Large intestine (tissue), 12 donors: ENCODE measurements at places on chromosomes 13 and 19. TPM values are rescaled to one million over a fixed set of nuclear protein-coding genes. Genes with fewer than 3 reads are reported as not detected.

DNA sequence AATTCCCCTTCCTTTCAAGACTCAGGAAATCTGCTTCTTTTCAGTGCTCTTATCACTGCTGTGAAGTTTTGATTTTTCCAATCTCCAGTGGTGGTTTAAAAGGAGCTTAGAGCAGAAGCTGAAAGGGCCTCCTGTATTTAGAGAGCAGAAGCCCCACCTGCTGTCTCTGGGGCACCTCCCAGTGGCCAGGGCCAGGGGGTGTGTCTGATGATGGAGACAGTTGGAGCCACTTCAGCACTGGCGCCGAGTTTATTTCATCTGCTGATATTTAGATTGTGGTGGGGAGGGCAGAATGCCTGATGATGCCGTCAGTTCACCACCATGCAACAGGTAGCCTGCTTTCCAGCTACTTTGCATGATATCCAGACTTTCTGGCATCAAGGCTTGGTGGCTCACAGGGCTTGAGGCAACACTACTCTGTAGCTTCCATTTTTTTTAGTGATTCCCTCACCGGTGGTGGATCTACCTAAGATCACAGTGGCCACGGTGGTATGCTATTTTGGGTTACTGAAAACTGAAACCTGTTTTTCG, 371.9 kb downstream of the KCNRG start:
- no peaks in the 10 kb centered on the region for H3K36me3 ChIP-seq
- H3K27me3 ChIP-seq = no peaks in the 10 kb centered on the region
- no peak overlapping the region for H3K4me3 ChIP-seq
- no peaks in the 10 kb centered on the region for H3K4me1 ChIP-seq
- H3K27ac ChIP-seq = no peak overlapping the region

TRAPPC5 gene
- polyA plus RNA-seq = 51.2 TPM

DNA sequence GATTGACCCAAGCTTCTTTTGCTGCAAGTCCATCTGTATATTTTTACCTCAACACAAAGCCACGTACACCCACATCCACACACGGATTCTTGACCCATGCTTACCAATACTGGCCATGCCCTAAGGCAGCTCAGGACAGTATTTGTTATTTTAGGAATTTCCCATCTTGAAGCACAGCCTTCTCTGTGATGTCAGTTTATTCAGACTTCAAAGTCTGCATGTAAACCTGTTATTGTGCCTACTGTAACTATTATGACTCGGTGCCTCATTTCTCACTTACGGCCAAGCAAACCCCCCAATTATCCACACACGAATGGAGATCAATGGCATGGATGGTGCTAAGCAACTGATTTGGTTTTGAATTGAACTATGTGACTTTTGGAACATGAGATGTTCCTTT, 17.5 kb downstream of the CLDN10 start:
- H3K4me1 ChIP-seq = no peaks in the 10 kb centered on the region
- no peak overlapping the region for H3K27ac ChIP-seq
- H3K36me3 ChIP-seq = no peaks in the 10 kb centered on the region
- no peak for DNase-seq

GRCh38 chr19:6779206-6779605, 6.7 kb downstream of the VAV1 start:
- no peak for DNase-seq
- H3K4me1 ChIP-seq = no peaks in the 10 kb centered on the region
- no peak overlapping the region for H3K27ac ChIP-seq
- H3K36me3 ChIP-seq = no peaks in the 10 kb centered on the region
- H3K4me3 ChIP-seq = no peak overlapping the region

DNA sequence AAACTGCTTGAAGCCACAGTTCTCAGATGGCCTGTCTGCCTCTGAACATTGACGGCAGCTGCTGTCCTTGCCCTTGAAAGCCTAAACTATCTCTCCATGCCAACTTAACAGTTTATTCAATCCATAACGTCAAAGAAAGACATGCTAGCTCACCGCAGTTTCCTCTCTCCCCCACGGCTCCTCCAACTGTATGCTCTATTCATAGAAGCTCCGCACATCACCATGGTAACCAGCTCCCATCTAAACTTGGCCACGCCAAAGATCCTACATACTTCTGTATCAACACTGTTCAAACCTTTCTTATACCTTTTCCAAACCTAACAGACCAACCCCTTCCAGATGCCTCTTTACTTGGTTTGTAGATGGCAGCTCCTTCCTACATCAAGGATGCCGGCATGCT, 48.6 kb downstream of the ZNF91 start:
- no peak overlapping the region for H3K4me3 ChIP-seq
- H3K36me3 ChIP-seq = peaks cover 55% of the 10 kb centered on the region
- H3K27ac ChIP-seq = no peak overlapping the region
- DNase-seq = no peak
- H3K27me3 ChIP-seq = no peaks in the 10 kb centered on the region

DNA sequence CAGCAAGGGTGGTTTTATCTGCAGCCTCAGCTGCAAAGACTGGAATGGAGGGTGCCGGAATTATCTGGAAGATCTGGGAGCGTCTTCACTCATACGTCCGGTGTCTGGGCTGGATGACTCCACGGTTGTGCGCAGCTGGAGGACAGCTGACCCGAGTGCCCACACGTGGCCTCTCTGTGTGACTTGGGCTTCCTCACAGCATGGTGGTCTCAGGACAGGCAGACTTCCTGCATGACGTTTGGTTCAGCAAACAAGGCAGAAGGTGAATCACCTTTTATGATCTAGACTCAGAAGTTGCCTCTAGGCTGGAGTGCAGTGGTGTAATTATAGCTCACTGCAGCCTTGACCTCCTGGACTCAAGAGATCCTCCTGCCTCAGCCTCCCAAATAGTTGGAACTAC, 33.2 kb downstream of the CACNG6 start:
- H3K27me3 ChIP-seq = peaks cover 3% of the 10 kb centered on the region
- H3K4me3 ChIP-seq = no peak overlapping the region
- H3K27ac ChIP-seq = no peak overlapping the region
- no peaks in the 10 kb centered on the region for H3K36me3 ChIP-seq
- no peaks in the 10 kb centered on the region for H3K4me1 ChIP-seq

ZNF154 gene
- 20.3 TPM for polyA plus RNA-seq

DNA sequence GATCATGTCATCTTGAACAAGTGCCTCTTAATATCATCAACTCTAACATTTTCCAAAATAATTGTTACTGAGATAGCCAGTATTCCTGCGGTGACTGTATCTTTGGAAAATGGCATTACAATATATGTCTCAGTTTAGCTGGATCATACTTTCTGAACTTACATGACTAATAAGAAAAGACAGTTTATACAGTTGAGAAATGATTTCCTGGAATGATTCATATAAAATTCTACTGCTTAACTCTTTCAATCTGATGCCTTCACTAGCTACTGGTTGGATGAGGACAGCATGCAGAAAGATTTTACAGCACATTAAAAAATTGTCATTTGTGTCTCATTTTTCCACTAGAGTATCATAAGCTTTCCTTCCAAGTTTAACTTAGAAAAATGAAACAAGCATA, 302.1 kb downstream of the PCDH17 start:
- no peaks in the 10 kb centered on the region for H3K27me3 ChIP-seq
- H3K27ac ChIP-seq = no peak overlapping the region
- DNase-seq = no peak
- H3K36me3 ChIP-seq = no peaks in the 10 kb centered on the region
- no peaks in the 10 kb centered on the region for H3K4me1 ChIP-seq

DNA sequence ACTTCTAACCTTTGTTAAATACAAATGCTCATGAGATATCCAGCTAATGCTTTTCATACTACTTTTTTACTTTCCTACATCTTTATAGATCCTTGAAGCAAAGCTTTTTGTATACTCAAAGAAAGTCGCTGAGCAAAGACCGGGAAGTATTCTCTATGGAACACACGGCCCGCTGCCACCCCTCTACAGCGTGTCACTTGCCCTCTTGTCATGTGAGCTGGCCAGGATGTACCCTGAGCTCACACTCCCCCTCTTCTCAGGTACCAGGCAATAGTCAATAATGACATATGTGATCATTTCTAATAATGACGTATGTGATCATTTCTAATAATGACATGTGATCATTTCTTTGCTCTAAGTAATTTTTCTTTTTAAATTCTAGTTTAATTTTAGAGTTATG, 112.9 kb downstream of the ZAR1L start:
- no peak for DNase-seq
- H3K36me3 ChIP-seq = no peaks in the 10 kb centered on the region
- no peak overlapping the region for H3K27ac ChIP-seq

GRCh38 chr13:30744056-30744680, 8.8 kb downstream of the ALOX5AP start:
- peak overlapping the region; percentile 61 for H3K27ac ChIP-seq
- H3K4me3 ChIP-seq = no peak overlapping the region
- DNase-seq = peak; percentile 41
- peaks cover 36% of the 10 kb centered on the region for H3K4me1 ChIP-seq
- no peaks in the 10 kb centered on the region for H3K36me3 ChIP-seq

- H3K27me3 ChIP-seq = no peaks in the 10 kb centered on the region
- no peak within 1 kb of the TSS for H3K27ac ChIP-seq
- no peak within 1 kb of the TSS for H3K4me3 ChIP-seq
- H3K36me3 ChIP-seq = no peaks in the 10 kb centered on the region
- no peaks in the 10 kb centered on the region for H3K4me1 ChIP-seq
Measured at GRCh38 chr19:41626877-41627276, at the start of gene CEACAM4. Gene CEACAM4 (minus strand): TSS chr19:41627074. CDS start chr19:41626963, 111 bp downstream.

DNA sequence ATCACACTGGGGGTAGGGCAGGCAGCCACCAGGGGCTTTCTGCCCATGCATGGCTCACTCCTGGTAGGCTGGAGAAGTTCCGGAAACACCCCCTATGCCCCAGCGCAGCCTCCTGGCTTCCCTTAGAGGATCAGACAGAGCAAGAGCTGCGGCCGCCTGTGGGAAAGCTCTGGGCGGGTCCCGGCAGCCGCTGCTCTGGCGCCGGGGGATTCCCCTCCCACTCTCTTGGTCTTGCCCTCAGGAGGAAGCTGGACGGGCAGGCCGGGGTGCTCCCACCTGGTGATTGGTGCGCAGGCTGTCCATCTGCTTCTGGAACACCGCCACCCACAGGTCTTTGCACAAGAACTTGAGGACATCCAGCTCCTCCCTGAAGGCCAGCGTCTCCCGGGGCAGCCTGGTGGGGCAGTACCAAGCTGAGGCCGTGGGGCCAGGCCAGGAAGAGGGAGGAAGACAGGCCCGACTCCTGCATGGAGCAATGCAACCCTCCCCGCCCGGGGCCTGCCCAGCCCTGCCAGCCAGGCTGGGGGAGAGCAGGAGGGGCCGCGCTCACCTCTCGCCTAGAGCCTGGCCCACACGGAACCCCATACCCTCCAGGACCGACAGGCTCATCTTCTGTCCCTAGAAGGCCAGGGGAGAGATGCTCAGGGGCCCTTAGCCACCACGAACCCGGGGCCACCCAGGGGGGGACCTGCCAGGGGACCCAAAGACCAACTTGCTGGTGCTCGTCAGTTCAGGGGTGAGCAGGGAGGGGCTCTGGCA, 4.0 kb upstream of the NKPD1 start:
- H3K4me1 ChIP-seq = peaks cover 19% of the 10 kb centered on the region
- peak; percentile 59 for DNase-seq
- no peak overlapping the region for H3K4me3 ChIP-seq
- peaks cover 12% of the 10 kb centered on the region for H3K27me3 ChIP-seq

GRCh38 chr19:10748927-10749434, 31.1 kb downstream of the DNM2 start:
- no peaks in the 10 kb centered on the region for H3K36me3 ChIP-seq
- H3K4me1 ChIP-seq = peaks cover 47% of the 10 kb centered on the region
- DNase-seq = peak; percentile 62
- H3K27ac ChIP-seq = peak overlapping the region; percentile 73
- H3K27me3 ChIP-seq = no peaks in the 10 kb centered on the region

IGFL2 gene
- 0.36 TPM for polyA plus RNA-seq

GRCh38 chr19:54392105-54392504, 23.2 kb upstream of the TTYH1 start:
- H3K36me3 ChIP-seq = no peaks in the 10 kb centered on the region
- peaks cover 14% of the 10 kb centered on the region for H3K27me3 ChIP-seq
- no peak overlapping the region for H3K4me3 ChIP-seq
- H3K27ac ChIP-seq = no peak overlapping the region

ZNF211 gene
- 23.8 TPM for polyA plus RNA-seq

DMKN gene
- polyA plus RNA-seq = 36.0 TPM

DNA sequence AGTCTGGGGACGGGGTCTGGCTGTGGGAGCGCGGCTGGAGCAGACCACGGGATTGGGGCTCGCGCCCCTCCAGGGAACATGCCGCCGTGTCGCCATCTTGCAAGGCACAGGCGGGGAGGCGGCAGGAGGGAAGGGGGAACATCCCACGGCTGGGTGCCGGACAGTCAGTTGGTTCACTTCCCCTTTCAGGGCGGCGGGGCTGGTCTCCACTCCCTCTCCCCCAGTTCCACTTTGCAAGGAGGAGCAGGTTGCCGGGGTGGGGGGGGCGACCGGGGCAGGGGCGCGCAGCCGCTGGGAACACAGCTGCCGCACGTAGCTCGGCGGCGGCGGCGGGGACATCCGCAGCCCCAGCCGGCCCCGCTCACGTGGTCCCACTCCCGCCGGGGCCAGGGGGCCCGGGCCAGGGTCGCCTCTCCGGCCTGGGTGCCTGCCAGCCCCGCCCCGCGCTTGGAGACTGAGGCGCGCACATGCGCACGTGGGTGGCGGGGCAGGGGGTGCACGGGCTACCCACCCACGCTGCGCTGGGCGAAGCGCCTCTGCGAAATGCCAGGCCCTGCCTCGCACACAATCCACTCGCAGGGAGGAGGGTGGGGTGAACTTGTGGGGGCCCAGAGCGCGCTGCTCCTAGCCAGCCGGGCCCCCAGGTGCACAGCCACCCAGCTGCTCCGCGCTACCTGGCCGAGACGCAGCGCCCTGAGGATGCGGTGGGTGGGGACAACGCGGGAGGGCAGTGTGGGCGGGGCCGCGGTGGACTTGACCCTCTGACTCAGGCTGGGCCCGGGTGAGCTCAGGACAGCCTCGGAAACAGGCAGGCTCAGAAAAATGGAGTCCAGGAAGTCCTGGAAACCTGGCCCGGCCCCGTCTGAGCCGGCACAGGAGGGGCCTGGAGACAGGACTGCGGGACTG, 6.4 kb downstream of the KLF16 start:
- DNase-seq = peak; percentile 92
- peak overlapping the region; percentile 50 for H3K4me3 ChIP-seq
- no peaks in the 10 kb centered on the region for H3K27me3 ChIP-seq
- H3K36me3 ChIP-seq = peaks cover 4% of the 10 kb centered on the region

CPT1C gene
- 7.4 TPM for polyA plus RNA-seq

GRCh38 chr13:29484236-29484635, 111.3 kb downstream of the SLC7A1 start:
- H3K27me3 ChIP-seq = peaks cover 7% of the 10 kb centered on the region
- no peaks in the 10 kb centered on the region for H3K4me1 ChIP-seq
- no peak overlapping the region for H3K4me3 ChIP-seq
- no peaks in the 10 kb centered on the region for H3K36me3 ChIP-seq
- no peak for DNase-seq

SLC10A2 gene
- polyA plus RNA-seq = 0.70 TPM

GRCh38 chr19:2331601-2332246, 3.2 kb downstream of the SPPL2B start:
- H3K4me1 ChIP-seq = peaks cover 46% of the 10 kb centered on the region
- no peak for DNase-seq
- peaks cover 6% of the 10 kb centered on the region for H3K36me3 ChIP-seq
- peak overlapping the region; percentile 16 for H3K4me3 ChIP-seq
- no peaks in the 10 kb centered on the region for H3K27me3 ChIP-seq

IRF2BP1 gene
- polyA plus RNA-seq = 21.1 TPM
